ENCODE measurements at places on chromosomes 5 and 9.

GRCh38 chr5:168209244-168209995, 82.0 kb upstream of the WWC1 start:
- DNase-seq = no peak

GRCh38 chr5:127705120-127705892, 2.1 kb downstream of the CCDC192 start:
- no peak for DNase-seq

GRCh38 chr9:134970198-134970597, 52.5 kb upstream of the FCN1 start:
- no peak for DNase-seq

DNA sequence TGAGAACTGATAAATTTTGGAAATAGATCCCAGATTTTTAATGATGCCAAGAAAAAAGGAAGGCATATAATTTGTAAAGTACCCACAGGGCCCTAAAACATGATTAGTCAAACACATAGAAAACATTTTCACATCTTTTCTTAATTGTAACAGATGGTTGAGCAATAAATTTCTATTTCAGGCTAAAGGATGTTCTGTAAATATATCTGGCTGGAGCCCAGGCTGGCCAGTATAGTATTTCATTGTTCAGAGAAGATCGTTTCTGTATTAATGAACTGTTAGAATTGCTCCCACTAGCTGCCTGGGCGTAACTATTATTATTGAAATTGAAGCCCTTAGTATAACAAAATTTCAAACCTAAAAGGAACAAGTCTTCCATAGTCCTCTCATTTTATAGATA, 105.3 kb upstream of the SMC2 start:
- DNase-seq = no peak

DNA sequence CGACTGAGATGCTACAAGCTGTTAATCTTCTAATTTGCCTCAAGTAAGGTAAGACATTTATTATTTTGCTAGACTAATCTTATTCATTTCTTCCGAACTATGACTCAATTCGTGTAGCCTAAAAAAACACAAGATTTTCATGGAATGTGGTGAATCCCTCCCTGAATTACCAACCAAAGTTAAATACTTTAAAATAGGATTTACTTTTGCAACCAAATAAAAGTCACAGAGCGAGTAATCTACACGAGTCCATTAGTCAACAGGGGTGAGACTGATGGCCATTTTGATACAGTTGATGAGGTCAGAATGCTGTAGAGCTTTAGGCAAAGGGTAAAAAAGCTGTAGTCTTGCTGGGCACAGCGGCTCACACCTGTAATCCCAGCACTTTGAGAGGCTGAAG, 13.1 kb upstream of the BNC2 start:
- no peak for DNase-seq

- no peak for DNase-seq
Observed at GRCh38 chr5:7072188-7072587, 323.8 kb upstream of the ADCY2 start.

Measured in T-helper 1 cell (primary cell).